Left ventricle myocardium superior (tissue), 1 donor: ENCODE measurements at places on chromosomes 6 and 20. TPM values are rescaled to one million over a fixed set of nuclear protein-coding genes. Genes with fewer than 3 reads are reported as not detected.

The GMNN gene
- 8.3 TPM for total RNA-seq

- DNase-seq: no peak
Observed at GRCh38 chr6:33856655-33857054, 52.9 kb upstream of the MLN start.

- DNase-seq: no peak
Observed at GRCh38 chr6:15832841-15833240, 170.0 kb upstream of the DTNBP1 start.

DNA sequence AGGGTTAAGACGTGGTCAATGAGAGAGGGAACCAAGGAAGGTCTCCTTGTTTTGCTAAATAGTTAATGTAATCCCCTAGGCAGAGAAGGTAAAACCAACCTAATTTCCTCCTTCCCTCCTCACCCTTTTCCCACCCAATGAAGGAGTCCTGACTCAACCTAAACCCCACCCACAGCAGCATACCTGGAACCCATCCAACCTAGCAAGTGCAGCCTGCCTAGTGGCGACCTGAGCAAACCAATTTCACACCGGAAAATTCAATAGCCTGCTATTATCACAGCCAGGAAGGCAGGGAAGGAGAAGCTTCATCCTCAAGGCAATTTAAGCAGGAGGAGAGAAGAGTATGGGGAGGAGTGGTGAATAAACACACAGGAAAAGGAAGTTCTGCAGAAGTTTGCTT, 46.9 kb downstream of the OSTM1 start:
- DNase-seq: no peak

DNA sequence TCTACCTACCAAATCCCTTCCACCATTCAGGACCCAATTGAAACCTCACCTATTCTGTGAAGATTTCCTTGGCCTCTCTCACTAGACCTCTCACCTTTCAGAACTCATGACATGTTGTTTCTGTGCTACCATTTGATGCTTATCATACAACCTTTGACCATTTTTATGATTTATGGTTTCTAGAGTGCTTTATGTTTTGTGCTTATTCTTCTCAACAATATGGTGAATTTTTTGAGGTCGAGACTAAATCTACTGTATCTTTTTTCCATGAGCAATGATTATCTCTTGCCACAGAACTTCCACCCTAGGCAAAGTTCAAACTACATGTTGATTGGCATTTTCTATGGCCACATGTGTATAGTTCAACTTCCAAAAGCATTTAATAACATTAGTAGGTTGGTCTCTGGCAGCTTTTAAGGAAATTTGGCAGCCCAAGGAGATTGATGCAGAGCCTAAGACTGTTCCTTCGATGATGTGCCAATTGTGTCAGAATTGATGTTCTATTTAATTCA, 84.9 kb downstream of the OLIG3 start:
- DNase-seq: no peak

GRCh38 chr6:20447157-20447556, 45.5 kb downstream of the E2F3 start:
- DNase-seq: no peak
